ENCODE measurements at places on chromosomes 13 and 19. TPM values are rescaled to one million over a fixed set of nuclear protein-coding genes. Genes with fewer than 3 reads are reported as not detected.

- DNase-seq: no peak
Measured at GRCh38 chr13:73772449-73773167, 361.6 kb downstream of the KLF12 start.

DNA sequence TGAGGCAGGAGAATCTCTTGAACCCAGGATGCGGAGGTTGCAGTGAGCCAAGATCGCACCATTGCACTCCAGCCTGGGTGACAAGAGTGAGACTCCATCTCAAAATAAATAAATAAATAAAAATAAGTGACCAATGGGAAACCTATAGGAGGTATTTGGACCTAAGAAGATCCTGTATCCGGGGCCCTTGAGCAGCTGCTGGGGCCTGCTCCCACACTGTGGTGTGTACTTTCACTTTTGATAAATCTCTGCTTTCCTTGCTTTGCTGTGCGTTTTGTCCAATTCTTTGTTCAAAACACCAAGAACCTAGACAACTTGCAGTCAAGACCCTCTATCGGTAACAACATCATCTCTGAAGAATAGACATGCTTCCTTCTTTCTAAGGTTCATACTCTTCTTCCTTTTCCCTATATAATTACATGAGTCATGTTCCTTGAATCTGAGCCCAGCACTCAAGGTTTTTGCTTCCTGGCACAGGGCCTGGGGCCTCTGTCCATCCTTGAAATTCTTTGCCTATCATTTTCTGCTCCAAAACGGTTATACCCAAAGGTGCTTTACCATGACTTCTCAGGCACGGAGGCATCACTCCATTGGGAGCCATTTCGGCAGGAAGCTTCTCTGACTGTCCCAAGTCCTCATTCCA is 14.2 kb upstream of the PNMA8C start:
- no peak for DNase-seq

DNA sequence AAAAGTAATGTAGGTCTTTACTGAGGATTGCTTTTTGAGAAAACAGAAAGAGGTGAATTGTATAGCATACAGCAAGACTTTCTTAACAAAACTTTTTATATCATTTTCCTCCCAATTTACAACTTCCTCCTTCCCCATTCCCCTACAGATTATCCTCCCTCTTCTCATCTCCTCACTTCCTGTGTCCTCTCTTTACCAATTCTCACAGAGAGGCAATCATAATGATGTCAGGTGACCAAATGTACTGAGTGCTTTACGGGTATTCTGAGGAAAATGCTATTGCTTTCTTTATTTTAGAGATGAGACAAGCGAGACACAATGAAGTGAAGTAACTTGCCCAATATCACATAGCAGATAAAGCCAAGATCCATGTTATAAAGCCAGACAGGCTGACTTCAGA is 1.7 kb upstream of the MTMR6 start:
- DNase-seq: no peak

DNA sequence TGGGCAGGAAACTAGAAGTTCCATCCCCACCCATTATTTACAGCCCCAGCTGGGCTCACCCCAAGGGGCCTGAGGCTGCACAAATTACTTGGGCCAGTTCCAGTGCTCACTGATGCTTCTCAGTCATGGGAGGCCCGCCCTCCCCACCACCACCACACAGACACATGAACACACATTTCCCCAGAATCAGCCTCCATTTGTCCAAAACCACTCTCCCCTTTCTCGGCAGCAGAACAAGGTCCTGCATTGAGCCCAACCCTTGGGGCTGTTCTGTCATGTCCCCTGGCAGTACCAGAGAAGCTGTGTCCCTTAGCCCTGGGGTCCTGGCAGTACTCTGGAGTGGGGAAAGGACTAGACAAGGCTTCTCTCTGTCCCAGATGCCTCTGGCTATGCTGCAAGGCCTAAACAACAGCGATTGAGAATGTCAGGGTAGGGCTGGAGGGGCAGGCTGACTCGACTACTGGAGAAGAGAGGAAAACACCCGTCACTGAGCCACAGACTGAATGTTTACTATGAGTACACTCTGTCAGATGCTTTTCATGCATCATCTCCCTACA is 21.8 kb downstream of the SAMD4B start:
- DNase-seq: no peak

DNA sequence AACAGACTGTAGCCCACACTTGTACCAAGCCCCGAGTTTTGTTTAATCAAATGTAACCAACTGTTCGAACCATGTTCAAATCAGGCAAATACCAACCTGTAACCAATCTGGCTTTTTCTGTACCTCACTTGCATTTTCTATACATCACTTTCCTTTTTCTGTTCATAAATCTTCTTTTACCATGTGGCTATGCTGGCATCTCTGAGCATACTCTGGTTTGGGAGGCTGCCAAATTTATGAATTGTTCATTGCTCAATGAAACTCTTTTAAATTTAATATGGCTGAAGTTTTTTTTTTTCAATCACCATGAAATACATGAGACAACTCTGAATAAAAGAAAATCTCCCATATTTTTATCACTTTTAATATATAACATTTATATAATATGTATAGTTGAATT is 256.1 kb downstream of the SLITRK6 start:
- no peak for DNase-seq

GRCh38 chr19:41515015-41515652 is 60.8 kb upstream of the CEACAM21 start:
- DNase-seq: no peak

DNA sequence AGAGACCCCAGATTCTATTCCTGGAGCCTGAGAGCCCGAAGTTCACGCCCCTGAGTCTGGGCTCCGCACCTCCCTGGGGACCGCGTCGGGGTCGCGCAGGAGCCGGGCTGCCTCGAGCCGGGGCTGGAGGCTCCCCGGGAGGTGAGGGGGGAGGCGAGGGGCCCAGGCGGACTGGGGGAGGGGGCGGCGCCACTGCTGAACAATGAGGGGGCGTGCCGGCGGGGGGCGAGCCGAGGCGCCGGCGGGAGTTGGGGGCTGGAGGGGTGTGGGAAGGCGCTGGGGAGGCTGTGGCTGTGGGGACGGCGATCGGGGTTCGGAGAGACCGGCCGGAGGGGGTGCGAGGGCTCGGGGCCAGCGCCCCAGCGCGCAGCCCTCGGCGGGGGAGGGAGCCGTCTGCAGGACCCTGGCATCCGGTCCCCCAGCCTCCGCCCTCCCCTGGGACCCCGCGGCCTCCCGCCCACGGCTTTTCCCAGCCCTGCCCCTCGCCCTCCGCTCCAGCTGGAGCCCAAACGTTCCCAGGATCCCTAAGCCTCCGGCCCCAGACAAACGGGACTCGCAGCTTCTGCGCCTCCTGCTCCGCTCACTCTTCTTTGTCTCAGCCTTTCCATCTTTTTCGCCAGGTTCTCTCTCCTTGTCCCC is 922 bp downstream of the PLEKHG2 start:
- DNase-seq: peak; percentile 82

DNA sequence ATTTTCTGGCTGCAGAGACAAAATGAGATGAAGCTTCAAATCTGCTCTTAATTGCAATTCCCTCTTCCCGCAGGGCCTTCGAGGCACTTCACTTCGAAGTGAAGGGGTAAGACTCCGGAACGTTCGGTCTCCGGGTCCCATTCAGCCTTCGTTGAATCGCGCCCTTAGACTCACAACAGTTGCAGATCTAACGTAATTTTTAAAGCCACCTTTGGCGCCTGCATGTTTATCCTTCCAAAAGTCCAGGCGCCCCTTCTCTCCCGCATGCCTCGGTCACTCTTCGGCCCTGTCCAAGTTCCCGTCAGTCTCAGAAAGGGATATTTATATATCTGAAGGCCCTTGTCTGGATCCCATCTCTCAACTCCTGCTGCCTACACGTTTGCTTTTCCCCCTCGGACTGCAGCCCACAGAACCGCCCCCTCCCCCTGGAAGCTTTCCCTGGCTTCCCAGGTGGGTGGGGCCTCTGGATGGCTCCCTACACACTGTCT is 915 bp upstream of the KCTD12 start:
- no peak for DNase-seq

- DNase-seq: no peak
Measured at GRCh38 chr19:18898607-18899408, 2.9 kb upstream of the CERS1 start.

DNA sequence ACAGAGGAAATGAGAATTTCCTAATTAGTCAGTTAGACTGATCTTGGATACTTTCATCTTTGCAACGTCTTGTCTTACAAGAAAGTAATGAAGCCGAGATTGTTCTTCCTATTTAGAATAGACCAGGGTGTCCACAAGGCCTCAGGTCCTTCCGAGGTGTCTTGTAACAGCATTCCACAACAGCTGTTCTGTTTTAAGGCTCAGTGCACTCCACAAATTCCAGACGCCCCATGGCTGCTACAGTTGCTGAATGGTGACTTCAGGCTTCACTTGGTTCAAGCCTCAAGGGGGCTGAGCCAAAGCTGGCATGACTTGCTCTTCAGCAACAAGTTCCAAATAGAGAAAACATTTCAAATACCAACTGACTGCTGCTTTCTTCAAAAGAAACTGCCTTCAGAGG is 143.4 kb downstream of the SHISA2 start:
- DNase-seq: no peak

DNA sequence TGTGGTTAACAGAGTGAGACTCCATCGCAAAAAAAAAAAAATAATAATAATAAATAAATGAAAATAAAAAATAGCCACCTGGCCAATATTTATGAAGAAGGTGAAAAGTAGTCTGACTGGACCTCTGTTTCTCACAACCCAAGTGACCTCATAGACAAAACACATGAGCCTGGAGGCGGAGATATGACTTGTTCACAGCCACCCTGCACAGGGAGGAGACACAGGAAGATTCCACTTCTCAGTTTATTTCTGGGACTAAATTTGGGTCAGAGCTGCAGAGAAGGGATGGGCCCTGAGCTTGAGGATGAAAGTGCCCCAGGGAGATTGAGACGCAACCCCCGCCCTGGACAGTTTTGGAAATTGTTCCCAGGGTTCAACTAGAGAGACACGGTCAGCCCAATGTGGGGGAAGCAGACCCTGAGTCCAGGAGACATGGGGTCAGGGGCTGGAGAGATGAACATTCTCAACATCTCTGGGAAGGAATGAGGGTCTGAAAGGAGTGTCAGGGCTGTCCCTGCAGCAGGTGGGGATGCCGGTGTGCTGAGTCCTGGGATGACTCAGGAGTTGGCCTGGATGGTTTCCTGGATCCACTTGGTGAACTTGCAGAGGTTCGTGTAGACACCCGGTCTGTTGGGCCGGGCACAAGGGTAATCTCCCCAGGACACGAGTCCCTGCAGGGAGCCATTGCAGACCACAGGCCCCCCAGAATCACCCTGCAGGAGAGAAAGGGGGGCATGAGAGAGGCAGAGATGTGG is 9.6 kb downstream of the KLK5 start:
- no peak for DNase-seq

DNA sequence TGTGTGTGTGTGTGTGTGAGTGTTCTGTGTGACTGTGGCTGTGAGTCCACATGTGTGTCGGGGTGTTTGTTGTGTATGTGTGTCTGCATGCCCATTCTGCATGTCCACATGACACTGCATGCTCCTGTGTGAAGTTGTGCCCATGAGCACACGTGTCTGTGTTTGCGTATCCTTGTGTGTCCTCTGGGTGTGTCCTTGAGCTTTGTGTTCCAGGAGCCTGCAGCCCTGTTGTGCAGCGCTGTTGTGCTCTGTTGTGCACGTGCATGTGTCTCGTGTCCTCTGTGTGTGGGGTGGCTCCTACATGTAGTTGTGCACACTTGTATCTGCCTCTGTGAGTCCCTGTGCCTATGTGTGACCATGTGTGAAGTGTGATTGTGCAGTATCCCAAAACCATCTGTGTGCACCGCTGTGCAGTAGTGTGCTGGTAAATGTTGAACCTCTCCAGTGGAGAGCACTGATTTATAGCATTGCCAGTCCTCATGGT is 2.2 kb upstream of the ARHGEF18 start:
- DNase-seq: no peak

DNA sequence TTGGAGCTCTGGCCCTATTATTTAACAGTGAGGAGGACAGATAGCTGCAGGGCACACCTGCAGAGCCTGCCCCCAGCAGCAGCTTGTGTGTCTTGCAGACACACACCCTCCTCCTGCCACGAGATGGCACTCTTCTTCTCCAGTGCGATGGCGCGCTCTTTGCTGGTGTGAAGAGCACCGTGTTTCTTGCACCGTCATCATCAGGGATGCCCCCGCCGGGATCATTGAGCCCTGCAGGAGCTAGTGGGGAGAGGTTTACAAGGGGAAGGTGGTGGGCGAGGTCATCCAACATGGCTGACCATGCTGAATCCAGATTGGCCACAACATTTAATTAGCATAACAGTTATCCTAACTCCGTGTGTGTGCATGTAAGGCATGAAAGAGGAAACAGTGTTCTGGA is 105.6 kb downstream of the RAB20 start:
- peak; percentile 42 for DNase-seq

- DNase-seq: no peak
Measured at GRCh38 chr19:35623327-35624010, 5.4 kb upstream of the RBM42 start.

GRCh38 chr13:23288564-23288963 is 107.8 kb downstream of the SGCG start:
- no peak for DNase-seq

GRCh38 chr19:44164327-44164672 is 600 bp upstream of the ZNF226 start:
- no peak for DNase-seq

- DNase-seq: no peak
Measured at GRCh38 chr13:95440441-95441088, 112.0 kb upstream of the CLDN10 start.

DNA sequence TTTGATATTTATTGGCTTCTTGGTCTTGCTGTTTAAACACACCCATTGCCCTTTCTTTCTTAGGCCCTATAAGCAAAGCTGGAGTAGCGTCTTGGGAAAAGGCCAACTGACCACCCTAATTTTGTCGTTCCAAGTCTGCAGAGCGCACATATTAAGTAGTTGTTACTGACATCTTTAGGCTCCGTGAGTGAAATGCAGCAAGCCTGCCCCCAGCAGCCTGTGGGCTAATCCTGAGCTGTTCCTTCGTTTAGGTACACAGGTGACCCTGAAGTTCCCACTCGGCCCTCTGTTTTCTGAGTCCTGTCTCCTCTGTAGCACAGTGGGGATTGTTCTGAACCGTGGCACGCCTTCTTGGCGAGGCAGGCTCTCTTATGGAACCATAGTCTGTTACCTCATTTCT is 170.5 kb downstream of the STK24 start:
- no peak for DNase-seq

Gene ZSCAN4
- polyA plus RNA-seq: 0.17 TPM

Gene ZNF560
- 0.21 TPM for polyA plus RNA-seq

Gene CCDC169
- 5.7 TPM for polyA plus RNA-seq

Gene NANOS3
- 1.2 TPM for polyA plus RNA-seq

Gene HRC
- 9.8 TPM for polyA plus RNA-seq

Gene NTF4
- 1.3 TPM for polyA plus RNA-seq

Gene BRCA2
- 7.8 TPM for polyA plus RNA-seq

Gene ZNF714
- 13.6 TPM for polyA plus RNA-seq

Gene LPAR6
- 49.0 TPM for polyA plus RNA-seq

Gene NLRP8
- not detected for polyA plus RNA-seq

Gene ZNF649
- 30.6 TPM for polyA plus RNA-seq
